ENCODE measurements at places on chromosomes 1 and 21.
A peak's percentile ranks its signal among the peaks of the same experiment; 100 is the strongest.

- DNase-seq: no peak
Observed at GRCh38 chr1:85070972-85071492, 22.7 kb upstream of the MCOLN3 start.

GRCh38 chr1:25631750-25632485 lies 15.3 kb downstream of the MAN1C1 start:
- DNase-seq: no peak

- no peak for DNase-seq
Observed at GRCh38 chr1:52266507-52266906, 99.5 kb downstream of the CC2D1B start.

- DNase-seq: no peak
Observed at GRCh38 chr1:243977094-243977493, 74.0 kb upstream of the ZBTB18 start.

GRCh38 chr21:30714946-30715345 lies 3.6 kb downstream of the KRTAP21-3 start:
- no peak for DNase-seq

DNA sequence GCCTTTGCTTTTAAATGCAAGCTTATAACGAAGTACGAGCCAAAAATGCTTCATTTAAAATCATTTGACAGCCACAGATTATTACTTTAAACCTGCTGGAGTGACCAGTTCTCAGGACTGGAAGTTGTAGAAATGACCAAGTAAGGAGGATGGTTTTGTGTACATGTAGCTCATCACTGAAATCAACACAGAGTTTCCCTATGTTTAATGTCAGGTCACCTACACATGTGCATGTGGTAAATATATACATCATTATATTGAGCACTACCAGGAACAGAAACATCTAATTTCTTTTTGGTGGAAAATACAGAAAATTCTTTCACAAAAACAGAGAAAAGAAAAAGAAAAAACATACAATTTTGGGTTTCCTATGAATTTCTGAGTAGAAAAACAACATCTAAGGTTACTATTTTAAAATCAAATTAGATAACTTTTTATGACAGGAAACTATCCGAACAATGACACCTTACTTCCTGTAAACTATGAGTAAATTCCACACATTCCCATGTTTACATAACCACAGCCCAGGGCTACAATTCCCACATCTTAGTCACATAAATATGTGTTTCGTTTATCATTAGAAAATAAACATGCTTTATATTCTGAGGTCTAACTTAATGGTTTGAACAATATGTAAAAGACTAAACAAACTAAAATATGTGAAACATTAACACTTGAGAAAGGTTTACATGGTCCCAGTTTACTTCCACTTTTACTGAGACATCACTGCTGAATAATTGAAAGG lies 73.6 kb downstream of the ZNF281 start:
- no peak for DNase-seq

DNA sequence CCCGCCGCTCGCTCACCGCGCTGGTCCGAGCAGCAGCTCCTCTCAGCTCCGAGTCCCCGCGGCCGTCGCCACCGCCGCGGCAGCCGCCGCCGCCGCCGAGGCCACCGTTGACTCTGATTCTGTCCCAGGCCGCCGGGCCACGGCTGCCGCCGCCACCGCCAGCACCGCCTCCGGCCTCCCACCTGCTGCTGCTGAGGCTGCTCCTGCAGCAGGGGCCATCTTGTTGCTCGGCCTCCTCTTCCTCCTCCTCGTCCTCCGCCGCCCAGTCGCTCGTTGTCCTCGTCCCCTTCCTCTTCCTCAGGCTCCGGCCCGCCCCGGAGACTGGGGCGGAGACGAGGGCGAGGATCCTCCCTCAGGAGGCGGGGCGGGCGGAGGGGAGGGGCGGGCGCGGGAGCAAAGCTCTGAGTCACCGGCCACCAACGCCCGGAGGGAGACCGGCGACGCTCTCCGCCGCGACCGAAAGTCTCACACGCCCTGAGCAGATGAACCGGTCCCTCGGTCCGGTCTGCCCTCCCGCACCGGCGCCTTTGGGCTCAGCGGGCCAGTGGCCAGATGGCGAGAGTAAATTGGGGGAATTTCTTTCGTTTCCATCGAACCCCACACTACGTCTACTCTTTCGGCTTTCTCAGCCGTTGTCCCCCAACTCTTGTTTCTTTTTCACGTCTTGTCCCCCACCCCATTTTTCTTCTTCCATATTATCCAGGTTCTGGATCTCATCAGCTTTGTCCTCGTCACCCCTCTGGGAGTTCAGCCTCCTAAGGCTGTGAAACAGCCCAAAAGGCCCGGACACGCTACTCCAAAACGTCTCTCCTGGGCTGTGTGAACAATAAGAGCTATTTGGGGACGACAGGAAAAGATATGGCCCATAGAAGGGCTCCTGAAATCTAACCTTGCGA lies at the start of gene RC3H1:
RC3H1 (minus strand) TSS at position 278 of the 896 bp plus-strand sequence. CDS start 29,372 bp downstream, outside the sequence.
- DNase-seq: peak; percentile 87

DNA sequence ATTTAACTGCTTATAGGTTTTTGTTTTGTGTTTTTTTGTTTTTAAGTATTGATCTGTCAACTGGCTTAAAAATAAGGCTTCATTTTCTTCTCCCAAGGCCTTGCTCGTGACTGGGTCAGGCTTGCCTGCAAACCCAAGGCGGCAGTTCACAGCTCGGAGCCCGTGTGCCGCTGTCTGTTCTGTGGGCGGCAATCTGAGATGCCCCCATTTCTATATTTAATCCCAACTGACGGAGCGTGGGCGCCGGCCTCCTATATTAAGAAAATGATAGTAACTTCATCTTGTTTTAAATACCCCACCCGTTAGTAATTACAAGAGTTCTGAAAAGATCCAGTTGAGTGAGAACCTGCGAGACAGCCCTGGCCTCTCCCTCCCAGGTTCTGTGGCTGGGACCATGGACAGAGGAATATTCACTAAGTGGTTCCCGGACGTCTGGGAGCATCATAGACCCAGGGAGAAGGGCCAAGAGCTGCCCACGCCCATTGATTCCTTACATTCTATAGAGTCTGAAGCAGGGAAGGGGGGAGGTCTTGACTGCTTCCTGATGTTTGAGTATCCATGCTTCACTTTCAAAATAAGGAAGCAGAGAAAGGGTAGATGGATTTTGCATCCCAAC lies 42.6 kb upstream of the GPR153 start:
- DNase-seq: no peak
